ENCODE measurements at places on chromosomes 16 and 17.

DNA sequence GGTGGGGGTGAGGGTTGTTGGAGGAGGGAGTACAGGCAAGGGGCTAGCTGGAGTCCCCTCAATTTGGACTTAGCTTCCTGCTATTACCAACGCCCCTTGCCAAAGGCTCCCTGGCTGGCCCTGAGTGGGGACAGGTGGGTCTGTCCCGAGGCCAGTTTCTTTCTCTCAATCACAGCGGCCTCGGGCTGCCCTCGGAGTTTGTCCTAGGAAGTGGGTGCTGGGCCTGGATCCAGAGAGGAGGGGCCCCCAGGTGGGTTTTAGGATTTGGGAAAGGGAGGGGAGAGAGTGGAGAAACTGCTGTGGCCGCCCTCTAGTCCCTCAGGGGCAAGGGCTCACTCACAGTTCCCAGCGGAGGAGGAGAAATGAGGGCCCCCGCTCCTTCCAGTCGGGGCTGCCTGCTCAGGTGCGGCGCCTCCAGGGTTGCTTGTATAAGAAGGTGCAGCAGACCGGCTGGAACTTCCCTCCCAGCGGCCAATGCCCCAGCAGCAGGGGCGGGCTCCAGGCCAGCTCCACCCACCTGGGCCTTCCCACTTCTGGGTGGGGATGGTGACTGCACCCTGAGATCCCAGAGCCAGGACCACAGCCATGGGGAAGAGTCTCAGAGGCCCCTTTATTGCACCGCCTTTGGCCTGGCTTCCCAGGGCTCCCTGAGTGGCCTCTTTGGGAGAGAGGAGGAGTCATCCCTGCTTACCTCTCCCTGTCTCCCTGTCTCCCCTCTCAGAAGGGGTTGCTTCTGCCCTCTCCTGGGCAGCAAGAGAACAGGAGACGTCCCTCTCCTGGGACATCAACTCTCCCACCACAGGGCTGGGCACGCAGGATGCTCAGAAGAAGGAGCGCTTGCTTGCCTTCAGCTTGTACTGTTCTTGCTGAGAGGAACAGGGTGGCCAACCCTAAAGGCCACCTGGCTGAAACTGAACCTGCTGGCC lies 112.0 kb upstream of the SMURF2 start:
- H3K27ac ChIP-seq, result no peak overlapping the region
- no peaks in the 10 kb centered on the region for H3K36me3 ChIP-seq
- peaks cover 51% of the 10 kb centered on the region for H3K27me3 ChIP-seq
- peaks cover 16% of the 10 kb centered on the region for H3K4me1 ChIP-seq

DNA sequence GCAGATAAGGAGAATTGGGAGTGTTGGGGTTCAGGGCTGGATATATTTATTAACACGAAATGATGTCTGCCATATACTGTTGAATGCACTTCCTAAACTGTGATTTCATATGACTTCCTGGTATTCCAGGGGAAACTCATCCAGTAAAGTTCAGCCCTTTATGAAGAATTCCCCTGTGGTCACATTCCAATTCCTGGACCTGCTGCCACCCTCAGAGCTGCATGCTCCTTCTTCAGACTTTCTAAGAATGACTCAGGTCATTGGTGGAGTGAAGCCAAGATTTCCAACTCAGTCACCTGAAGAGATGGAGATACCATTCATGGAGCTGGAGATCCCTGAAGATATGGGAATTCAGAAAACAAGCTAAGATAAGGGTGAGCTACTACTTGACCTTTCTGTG lies 114.2 kb upstream of the TMEM97 start:
- no peak overlapping the region for H3K4me3 ChIP-seq
- H3K27ac ChIP-seq, result no peak overlapping the region
- H3K4me1 ChIP-seq, result peaks cover 8% of the 10 kb centered on the region
- peaks cover 6% of the 10 kb centered on the region for H3K36me3 ChIP-seq
- DNase-seq, result no peak

GRCh38 chr17:32523827-32524552 lies 37.2 kb downstream of the CDK5R1 start:
- H3K27me3 ChIP-seq, result no peaks in the 10 kb centered on the region
- H3K4me3 ChIP-seq, result no peak overlapping the region
- DNase-seq, result no peak
- peaks cover 40% of the 10 kb centered on the region for H3K4me1 ChIP-seq
- H3K27ac ChIP-seq, result no peak overlapping the region
- no peaks in the 10 kb centered on the region for H3K36me3 ChIP-seq

- H3K27me3 ChIP-seq, result peaks cover 88% of the 10 kb centered on the region
- H3K36me3 ChIP-seq, result no peaks in the 10 kb centered on the region
- no peak overlapping the region for H3K4me3 ChIP-seq
These were observed 3.6 kb downstream of the FA2H start for GRCh38 chr16:74770831-74771526.

DNA sequence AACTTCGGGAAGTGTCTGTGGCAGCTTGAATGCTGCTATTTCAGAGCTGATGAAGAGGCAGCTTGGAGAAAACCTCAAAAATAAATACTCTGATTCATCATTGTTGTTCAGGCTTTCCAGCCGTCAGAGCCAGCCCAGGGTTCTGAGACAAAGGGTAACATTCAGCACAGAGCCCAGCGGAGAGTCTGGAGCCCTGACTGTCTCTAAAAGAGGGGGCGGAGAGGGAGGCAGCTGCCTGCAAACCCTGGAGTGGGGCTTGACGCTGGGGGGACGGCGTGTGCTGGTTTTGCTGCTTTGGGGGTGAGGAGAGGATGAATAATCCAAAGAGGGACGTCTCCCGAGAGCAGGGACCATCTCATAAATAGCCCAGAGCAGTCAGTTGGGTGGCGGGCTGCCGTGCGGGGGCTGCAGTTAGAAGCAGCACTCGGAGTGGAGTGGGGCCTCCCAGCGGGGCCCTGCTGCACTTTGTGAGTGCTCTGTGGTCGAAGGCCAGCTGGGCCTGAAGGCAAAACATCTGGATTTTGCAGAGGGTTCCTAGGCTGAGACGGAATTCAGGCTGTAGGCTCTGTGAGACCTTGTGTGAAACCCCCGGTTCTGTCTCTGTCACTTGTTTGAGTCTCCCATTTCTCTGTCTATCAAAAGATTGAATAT lies 237.8 kb downstream of the PRKCA start:
- peak; percentile 37 for DNase-seq
- peak overlapping the region; percentile 83 for H3K27ac ChIP-seq
- peak overlapping the region; percentile 58 for H3K4me3 ChIP-seq
- no peaks in the 10 kb centered on the region for H3K36me3 ChIP-seq

DNA sequence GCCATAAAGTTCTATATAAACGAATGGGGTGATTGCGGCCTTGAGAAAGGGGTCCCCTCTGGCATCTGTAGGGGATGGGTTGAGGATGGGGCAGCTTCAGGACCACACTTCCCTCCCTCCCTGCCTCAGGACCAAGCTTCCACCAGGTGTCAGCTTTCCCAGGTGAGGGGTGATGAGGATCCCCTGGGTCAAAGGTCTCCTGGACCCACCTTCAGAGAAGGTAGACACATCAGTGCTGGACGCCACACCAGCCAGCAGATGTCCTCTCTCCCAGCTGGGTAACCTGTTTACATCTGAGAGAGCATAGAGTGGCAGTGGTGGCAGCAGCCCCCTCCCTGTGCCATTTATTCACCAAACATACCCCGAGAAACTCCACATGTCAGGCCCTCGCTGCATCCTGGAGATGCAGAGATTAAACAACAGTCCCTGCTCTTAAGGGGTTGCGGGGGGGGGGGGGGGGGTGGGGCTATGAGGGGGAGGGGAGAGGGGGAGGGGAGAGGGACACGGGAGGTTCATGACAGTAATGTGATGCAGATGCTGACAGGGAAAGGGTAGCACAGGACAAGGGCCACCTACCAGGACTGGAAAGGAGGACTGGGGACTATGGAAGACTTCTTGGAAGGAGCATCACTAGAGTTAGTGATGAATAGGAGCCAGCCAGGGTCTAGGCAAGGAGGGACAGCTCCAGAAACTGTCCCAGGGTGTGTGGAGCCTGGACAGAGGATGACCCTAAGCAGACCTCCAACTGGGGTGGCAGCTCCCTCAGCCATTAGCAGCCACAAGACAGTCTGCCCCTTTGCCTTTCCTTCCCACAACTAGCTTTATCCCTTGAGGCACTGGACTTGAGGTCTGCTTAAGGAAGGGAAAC lies 5.0 kb downstream of the PROCA1 start:
- no peak for DNase-seq
- peaks cover 14% of the 10 kb centered on the region for H3K36me3 ChIP-seq
- peaks cover 32% of the 10 kb centered on the region for H3K4me1 ChIP-seq
- peak overlapping the region; percentile 96 for H3K27ac ChIP-seq
- no peak overlapping the region for H3K4me3 ChIP-seq

GRCh38 chr17:61462719-61463315 lies 10.6 kb downstream of the TBX4 start:
- no peak for DNase-seq
- H3K4me1 ChIP-seq, result peaks cover 49% of the 10 kb centered on the region
- H3K27me3 ChIP-seq, result peaks cover 84% of the 10 kb centered on the region
- peak overlapping the region; percentile 70 for H3K4me3 ChIP-seq

DNA sequence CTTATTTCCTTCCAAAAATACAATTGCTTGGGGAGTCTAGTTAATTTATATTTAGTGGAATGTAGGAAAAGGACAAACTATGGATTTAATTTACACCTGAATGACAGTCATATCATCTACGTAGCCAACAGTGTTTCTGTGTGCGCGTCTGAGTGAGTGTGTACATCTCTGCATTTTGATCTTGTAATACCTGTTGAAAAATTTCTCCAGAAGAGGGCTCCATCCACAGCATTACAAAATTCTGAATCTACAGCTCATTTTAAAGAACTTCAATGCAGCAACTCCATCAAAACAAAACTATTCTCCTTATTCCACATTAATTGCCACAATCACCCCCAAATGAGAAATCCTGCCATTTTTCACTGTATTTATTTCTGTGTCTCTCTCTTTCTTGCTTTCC lies 3.9 kb downstream of the CDH13 start:
- no peaks in the 10 kb centered on the region for H3K36me3 ChIP-seq
- no peak for DNase-seq
- peaks cover 34% of the 10 kb centered on the region for H3K4me1 ChIP-seq
- H3K27me3 ChIP-seq, result peaks cover 33% of the 10 kb centered on the region

DNA sequence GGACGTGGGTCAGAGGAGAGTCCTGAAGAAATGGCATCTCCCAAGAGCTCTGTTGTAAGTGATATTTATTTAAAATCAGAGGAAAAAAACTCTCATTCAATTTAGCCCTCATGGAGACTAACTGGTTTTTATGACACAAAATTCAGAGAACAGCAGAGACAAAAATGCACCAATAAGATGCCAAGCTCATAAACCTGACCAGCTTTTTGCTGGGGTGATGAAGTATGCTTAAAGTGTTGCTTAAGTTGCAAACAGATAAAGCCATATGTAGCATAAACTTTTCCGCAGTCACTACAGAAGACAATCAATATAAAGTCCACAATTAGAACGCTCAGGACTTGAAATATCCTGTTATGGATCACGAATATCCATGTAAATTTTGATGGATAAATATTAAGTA lies 124.0 kb upstream of the CORO6 start:
- H3K4me3 ChIP-seq, result no peak overlapping the region
- no peaks in the 10 kb centered on the region for H3K36me3 ChIP-seq
- H3K27me3 ChIP-seq, result peaks cover 4% of the 10 kb centered on the region

DNA sequence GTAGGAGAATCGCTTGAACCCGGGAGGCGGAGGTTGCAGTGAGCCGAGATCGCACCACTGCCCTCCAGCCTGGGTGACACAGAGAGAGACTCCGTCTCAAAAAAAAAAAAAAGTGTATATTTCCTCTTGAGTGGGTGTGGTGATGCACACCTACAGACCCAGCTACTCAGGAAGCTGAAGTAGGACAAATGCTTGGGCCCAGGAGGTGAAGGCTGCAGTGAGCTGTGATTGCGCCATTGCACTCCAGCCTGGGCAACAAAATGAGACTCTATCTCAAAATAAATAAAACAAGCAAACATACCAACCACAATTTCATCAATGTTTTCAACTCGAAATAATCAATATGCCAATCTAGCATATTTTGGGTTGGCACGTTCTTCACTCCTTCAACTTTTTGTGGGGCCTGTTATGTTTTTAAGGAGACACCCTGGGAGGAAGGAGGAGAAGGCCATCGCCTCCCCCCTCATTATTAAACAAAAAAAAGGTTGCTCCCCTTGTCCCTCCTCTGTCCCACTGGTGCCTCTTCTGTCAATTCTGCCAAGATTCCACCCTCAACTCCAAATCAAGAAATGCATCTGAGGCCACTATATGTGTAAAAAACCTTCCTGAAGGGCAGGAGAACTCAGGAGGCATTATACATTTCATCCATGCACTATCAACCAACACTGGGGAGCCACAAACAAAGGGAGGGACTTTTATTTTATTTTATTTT lies 52.4 kb upstream of the ATF7IP2 start:
- H3K4me3 ChIP-seq, result no peak overlapping the region
- peak overlapping the region; percentile 60 for H3K27ac ChIP-seq
- no peaks in the 10 kb centered on the region for H3K36me3 ChIP-seq
- no peak for DNase-seq

DNA sequence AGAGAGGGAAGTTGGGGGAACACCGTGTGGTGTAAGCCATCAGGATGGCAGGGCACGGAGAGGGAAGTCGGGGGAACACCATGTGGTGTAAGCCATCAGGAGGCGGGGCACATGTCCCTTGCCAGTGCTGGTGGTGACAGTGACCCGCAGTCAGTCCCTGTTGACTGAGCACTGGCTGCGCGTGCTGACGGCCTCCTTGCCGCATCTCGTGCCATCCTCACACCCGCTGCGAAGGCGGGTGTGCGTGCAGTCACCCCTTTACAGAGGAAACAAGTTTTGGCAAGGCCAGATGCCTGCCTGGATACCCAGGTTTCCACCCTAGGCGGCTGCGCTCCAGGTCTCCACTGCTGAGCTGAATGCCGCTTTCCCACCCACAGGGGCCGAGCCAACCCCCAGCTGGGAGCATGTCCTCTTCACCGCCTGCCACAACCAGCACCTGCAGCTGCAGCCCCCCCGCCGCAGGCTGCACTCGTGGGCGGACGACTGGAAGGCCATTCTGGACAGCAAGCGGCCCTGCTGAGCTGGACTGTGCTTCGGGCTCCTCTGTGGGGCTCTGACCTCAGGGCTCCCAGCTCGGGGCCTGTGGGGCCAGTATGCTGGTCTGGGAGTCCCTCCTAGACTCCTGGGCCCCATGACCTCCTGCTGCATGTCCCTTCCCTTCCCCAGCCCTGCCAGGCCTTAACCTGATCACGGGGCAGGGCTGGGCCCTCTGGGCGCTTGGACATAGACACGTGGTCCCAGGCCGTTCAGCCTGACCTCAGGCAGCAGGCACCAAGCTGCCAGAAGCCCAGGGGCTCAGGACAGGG lies 43.5 kb downstream of the NT5M start:
- peaks cover 3% of the 10 kb centered on the region for H3K27me3 ChIP-seq
- no peak for DNase-seq
- no peak overlapping the region for H3K4me3 ChIP-seq
- H3K27ac ChIP-seq, result no peak overlapping the region
- H3K4me1 ChIP-seq, result peaks cover 18% of the 10 kb centered on the region

DNA sequence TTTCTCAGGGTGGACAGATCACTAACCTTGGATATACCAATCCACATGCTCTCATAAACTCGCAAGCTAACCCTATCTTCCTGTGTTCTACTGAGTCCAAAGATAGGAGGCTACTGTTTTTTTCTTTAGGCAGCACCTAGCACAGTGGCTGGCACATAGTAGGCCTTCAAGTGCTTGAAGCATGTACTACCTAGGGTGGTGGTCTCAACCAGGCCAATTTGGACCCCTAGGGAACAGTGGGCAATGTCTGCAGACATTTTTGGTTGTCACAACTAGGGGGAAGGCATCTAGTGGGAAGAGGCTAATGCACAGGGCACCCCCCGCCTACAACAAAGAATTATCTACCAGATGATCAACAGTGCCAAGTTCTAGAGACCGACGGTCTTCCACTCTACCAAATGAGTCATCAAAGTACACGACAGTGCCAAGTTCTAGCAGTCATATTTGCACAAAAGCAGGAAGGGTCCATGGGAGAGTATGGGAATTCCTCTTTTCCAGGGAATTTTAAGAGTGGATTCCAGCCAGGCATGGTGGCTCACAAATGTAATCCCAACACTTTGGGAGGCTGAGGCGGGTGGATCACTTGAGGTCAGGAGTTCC lies 390.3 kb downstream of the SLC39A11 start:
- DNase-seq, result no peak
- peak overlapping the region; percentile 27 for H3K27ac ChIP-seq
- no peak overlapping the region for H3K4me3 ChIP-seq
- H3K36me3 ChIP-seq, result peaks cover 16% of the 10 kb centered on the region
- H3K4me1 ChIP-seq, result peaks cover 20% of the 10 kb centered on the region

Data from nephron progenitor cell (in vitro differentiated cells).